Calu3 (cell line): ENCODE measurements at places on chromosomes 5 and 9. TPM values are rescaled to one million over a fixed set of nuclear protein-coding genes. Genes with fewer than 3 reads are reported as not detected.
A peak's percentile ranks its signal among the peaks of the same experiment; 100 is the strongest.

GRCh38 chr9:31089549-31090221 lies 1294.8 kb upstream of the ACO1 start:
- H3K4me3 ChIP-seq: no peak overlapping the region
- H3K27me3 ChIP-seq: no peaks in the 10 kb centered on the region
- H3K4me1 ChIP-seq: peaks cover 11% of the 10 kb centered on the region
- no peaks in the 10 kb centered on the region for H3K36me3 ChIP-seq

DNA sequence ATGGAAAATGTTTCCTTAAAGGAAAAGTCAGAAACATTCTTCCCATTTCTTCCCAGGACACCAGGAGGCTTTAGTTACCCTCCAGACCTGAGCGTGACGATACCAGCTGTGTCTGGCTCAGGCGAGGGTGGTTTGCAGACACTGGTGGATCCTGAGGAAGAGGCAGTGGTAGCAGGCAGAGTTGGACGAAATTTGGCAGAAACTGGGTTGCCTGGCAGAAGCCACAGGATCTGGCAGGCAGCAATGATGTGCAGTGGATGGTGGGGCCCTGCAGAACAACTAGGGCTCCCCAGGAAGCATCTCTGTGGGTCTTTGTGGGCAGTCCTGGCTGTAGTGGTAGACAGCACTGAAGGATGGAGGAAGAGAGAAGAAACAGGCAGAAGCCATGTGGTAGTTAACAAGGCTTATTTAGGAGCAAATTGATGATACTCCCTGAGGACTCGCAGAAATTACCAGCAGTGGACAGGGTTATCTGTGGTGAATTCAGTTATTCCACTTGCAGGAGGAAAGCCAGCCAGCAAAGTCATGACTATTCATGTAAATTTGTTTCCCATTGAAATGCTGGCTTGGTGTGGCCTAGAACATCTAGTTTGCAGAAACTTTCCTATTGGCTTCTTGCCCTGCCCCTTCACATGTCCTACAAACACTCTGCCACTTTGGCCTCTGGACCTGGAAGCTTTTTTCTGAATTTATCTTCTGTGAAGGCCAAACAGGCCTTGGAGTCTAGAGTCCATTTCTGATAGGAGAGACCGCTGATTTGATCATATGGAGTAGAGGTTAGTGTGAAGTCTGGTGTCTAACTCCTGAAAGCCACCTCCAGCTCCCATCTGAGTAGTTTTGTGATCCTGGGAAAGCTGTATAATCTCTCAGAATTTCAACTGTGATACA lies 212.0 kb downstream of the DMRT2 start:
- no peak overlapping the region for H3K27ac ChIP-seq
- H3K4me3 ChIP-seq: no peak overlapping the region
- H3K27me3 ChIP-seq: no peaks in the 10 kb centered on the region
- H3K4me1 ChIP-seq: no peaks in the 10 kb centered on the region
- no peaks in the 10 kb centered on the region for H3K36me3 ChIP-seq

- H3K27ac ChIP-seq: no peak overlapping the region
- H3K36me3 ChIP-seq: no peaks in the 10 kb centered on the region
- H3K4me1 ChIP-seq: no peaks in the 10 kb centered on the region
- no peaks in the 10 kb centered on the region for H3K27me3 ChIP-seq
- no peak overlapping the region for H3K4me3 ChIP-seq
These were observed 568.0 kb downstream of the ANXA1 start for GRCh38 chr9:73719660-73720059.

Gene MLANA
- not detected in 2 replicates for total RNA-seq

Gene FAM200C
- 6.5 and 7.5 TPM in 2 replicates for total RNA-seq

DNA sequence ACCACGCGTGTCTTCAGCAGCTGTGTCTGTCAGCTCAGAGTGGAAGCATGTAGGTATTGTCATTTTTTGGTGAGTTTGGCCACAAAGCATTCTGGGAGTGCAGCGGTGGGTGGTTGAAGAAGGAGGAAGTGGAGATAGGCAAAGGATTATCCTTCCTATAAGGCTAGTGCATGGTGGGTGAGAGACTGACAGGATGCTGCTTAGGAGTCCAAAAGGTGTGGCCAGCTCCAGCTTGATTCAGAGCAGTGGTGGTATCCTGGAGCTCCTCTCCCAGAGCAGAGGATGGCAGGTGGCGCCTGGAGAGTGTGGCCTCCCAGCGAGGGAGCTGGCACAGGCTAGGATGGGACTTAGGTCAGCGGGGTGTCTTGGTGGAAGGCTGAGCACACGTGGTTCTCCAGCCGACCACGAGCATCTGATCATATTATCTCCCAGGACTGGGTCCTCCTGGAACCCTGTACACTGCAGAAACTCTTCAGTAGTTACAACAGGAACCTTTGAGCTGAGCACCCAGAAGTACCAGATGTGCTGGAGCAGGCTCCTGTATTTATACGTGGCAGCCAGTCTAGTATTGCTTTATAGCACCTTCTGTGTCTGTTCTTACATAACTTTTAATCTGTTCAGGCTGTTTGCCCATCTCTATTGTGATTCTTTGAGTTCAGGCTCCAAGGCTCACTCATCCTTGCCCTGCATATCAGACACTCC lies 29.6 kb downstream of the MAML1 start:
- H3K4me3 ChIP-seq: no peak overlapping the region
- H3K36me3 ChIP-seq: peaks cover 14% of the 10 kb centered on the region
- no peaks in the 10 kb centered on the region for H3K27me3 ChIP-seq
- no peak overlapping the region for H3K27ac ChIP-seq
- DNase-seq: no peak
- H3K4me1 ChIP-seq: peaks cover 46% of the 10 kb centered on the region

DNA sequence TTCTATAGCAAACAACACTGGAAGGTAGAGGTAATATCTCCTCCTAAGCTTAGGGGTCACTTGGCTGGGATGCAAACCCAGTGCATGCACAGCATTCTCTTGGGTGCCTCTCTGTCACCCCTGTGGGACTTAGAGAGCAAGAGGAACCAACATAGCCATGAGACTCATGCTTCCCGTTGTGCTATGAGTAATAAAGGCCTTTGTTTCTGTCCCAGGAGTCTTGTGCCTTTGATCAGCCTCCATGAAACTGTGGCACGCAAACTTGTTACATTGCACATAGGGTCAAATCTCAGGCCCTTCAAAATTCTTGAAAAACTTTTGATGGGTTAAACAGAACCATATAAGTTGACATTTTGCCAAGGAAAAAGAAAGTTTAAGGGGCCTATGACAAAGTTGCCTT lies 272.8 kb downstream of the TAF11L14 start:
- H3K4me1 ChIP-seq: no peaks in the 10 kb centered on the region
- H3K27ac ChIP-seq: no peak overlapping the region
- H3K4me3 ChIP-seq: no peak overlapping the region
- no peaks in the 10 kb centered on the region for H3K36me3 ChIP-seq
- no peaks in the 10 kb centered on the region for H3K27me3 ChIP-seq

Gene TSLP
- total RNA-seq: 0.20 TPM in 1 of 2 replicates, not detected in the other

Gene CDX1
- not detected in 2 replicates for total RNA-seq

DNA sequence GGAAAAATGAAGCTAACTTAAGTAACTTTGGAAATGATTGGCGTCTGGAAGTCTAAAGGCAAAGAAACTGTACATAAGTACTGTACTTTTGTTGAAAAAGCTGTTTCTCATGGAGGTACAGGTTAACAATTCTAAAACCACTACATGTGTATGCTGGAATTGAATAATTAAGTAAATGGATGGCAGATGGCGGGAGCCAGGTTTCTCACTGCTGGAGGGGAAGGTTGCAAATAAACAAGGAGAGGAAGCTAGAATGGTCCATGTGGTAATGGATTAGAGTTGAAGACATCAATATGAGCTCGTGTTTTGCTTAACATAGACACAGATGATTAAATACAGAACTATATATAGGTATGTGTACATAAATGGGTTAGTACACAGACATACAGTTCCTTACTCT lies 43.2 kb upstream of the ASTN2 start:
- no peaks in the 10 kb centered on the region for H3K27me3 ChIP-seq
- H3K27ac ChIP-seq: no peak overlapping the region
- no peaks in the 10 kb centered on the region for H3K36me3 ChIP-seq

Gene SLC35D2
- 20.1 and 21.6 TPM in 2 replicates for total RNA-seq

DNA sequence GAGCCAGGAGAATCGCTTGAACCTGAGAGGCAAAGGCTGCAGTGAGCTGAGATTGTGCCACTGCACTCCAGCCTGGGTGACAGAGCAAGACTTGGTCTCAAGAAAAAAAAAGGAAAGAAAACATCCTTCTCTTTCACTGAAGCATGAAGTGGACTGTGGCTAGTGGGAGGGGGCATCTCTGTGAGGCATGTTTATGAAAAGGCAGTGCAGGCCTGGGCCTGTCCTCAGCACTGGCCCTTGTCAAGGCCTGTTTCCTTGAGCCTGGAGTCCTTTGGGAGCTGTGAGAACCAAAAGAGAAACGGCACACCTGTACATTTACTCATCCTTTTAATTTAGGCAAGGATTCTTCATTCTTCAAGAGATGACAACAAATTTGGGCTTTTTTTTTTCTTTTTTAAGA lies 18.3 kb upstream of the FUBP3 start:
- H3K4me3 ChIP-seq: no peak overlapping the region
- no peak overlapping the region for H3K27ac ChIP-seq
- H3K27me3 ChIP-seq: peaks cover 23% of the 10 kb centered on the region
- DNase-seq: no peak

- no peaks in the 10 kb centered on the region for H3K27me3 ChIP-seq
- H3K36me3 ChIP-seq: no peaks in the 10 kb centered on the region
- H3K4me3 ChIP-seq: no peak overlapping the region
- H3K4me1 ChIP-seq: peaks cover 18% of the 10 kb centered on the region
- no peak overlapping the region for H3K27ac ChIP-seq
These were observed 134.9 kb upstream of the CHD1 start for GRCh38 chr5:99063737-99064136.

Gene PIGO
- 31.9 and 32.0 TPM in 2 replicates for total RNA-seq

DNA sequence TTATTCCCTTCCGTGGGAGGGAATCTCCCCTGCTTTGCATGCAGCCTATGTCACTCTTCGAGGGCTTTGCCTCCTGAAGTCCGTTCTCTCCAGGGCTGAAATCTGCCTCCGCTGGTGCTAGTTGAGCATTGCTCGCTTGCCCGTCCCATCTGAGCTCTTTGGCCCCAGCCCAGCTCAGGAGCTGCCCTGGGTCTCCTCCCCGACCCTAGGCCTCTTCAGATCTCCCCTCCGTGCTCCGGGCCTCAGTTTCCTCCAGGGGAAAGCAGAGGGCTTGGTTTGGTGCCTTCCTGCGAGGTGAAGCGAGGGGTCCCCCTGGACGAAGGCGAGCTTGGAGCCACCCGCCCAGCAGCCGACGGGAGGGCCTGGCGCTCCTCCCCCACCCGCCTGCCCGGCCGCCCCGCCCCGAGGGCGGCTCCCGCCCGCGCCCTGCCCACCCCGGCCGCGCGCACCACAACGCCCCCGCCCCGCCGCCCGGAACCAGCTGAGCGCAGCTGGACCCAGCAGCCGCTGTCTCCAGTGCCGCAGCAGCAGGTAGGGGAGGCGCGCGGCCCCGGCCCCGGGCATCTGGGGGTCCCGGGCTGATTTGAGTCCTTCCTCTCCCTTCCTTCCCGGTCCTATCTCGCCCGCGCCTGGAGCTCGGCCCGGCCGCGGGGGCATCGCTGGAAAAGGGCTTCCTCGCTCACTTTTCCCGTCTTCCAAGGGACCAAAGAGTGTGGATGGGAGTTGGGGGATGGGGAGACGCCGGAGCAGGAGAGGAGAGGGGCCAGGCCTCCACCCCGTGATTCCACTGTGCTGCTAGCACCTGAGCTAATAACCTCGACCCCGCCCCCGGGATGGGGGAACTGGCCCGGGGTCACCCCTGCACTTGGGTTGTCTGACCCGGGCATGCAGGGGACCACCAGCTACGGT lies at the start of gene GSN:
Gene GSN (plus strand): TSS at position 474 of the 909 bp plus-strand sequence. CDS start 33,810 bp downstream, outside the sequence.
- H3K4me1 ChIP-seq: peaks cover 15% of the 10 kb centered on the region
- H3K27ac ChIP-seq: peak within 1 kb of the TSS; percentile 61
- H3K4me3 ChIP-seq: peak within 1 kb of the TSS; percentile 81
- H3K36me3 ChIP-seq: peaks cover 29% of the 10 kb centered on the region
- peak; percentile 69 for DNase-seq
- H3K27me3 ChIP-seq: no peaks in the 10 kb centered on the region

DNA sequence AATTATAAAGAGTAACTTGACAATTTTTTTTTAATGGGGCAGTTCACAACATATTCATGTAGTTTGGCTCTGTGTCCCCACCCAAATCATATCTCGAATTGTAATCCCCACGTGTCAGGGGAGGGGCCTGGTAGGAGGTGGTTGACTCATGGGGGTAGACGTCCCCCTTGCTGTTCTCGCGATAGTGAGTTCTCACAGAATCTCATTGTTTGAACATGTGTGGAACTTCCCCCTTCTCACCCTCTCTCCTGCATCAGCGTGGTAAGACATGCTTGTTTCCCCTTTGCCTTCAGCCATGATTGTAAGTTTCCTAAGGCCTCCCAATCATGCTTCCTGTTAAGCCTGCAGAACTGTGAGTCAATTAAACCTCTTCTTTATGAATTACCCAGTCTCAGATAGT lies 40.7 kb downstream of the FBXW11 start:
- no peaks in the 10 kb centered on the region for H3K27me3 ChIP-seq
- no peaks in the 10 kb centered on the region for H3K36me3 ChIP-seq
- peaks cover 41% of the 10 kb centered on the region for H3K4me1 ChIP-seq
- no peak for DNase-seq
- H3K27ac ChIP-seq: no peak overlapping the region
- H3K4me3 ChIP-seq: no peak overlapping the region

- no peaks in the 10 kb centered on the region for H3K36me3 ChIP-seq
- H3K27ac ChIP-seq: no peak overlapping the region
- peaks cover 9% of the 10 kb centered on the region for H3K4me1 ChIP-seq
- H3K27me3 ChIP-seq: peaks cover 32% of the 10 kb centered on the region
- DNase-seq: peak; percentile 76
These were observed 1.5 kb upstream of the OLFM1 start for GRCh38 chr9:135085830-135086546.

Gene FOXD4L3
- 0.95 and 1.2 TPM in 2 replicates for total RNA-seq

GRCh38 chr5:59116231-59116865 lies 533.5 kb downstream of the RAB3C start:
- DNase-seq: no peak
- no peaks in the 10 kb centered on the region for H3K27me3 ChIP-seq
- H3K4me3 ChIP-seq: no peak overlapping the region
- H3K27ac ChIP-seq: no peak overlapping the region

DNA sequence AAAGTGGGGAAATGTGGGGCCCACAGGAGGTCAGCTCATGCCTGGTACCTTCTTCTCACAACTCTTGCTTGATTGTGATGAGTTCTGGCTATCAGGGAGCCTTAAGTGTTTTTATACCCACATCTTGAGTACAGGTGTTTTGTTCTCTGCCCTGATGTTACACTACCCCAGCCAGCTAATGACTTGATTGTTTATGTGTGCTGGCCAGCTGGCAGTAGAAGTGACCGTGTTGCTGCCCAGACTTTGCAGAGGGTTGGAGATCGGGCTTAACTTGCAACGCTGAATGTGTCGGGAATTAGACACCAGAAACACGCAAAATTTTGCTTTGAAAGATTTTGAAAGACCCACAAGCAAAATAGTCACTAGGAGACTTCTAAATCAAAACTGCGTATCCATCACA lies 16.9 kb upstream of the ZDHHC11B start:
- peaks cover 5% of the 10 kb centered on the region for H3K36me3 ChIP-seq
- no peak overlapping the region for H3K4me3 ChIP-seq
- H3K27ac ChIP-seq: no peak overlapping the region
- H3K27me3 ChIP-seq: peaks cover 16% of the 10 kb centered on the region
- no peaks in the 10 kb centered on the region for H3K4me1 ChIP-seq

DNA sequence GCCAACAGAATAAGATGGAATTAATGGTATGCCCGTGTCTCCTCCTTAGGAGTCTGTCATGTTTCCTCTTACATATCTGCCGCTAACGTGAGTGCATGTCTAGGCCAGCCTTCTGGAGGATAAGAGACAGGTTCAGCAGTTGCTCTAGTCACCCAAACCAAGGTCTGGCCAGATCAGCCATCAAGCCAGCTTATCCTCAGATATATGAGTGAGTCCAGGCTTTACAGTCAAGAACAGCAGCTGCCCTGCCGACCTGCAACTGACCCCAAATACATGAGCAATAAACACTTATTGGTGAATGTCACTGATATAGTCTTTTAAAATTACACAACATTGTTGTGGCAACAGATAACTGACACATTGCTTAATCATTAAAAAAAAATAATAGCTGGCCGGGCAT lies 123.5 kb downstream of the TSSK1B start:
- H3K4me1 ChIP-seq: peaks cover 17% of the 10 kb centered on the region
- H3K27me3 ChIP-seq: no peaks in the 10 kb centered on the region
- no peaks in the 10 kb centered on the region for H3K36me3 ChIP-seq
- H3K27ac ChIP-seq: no peak overlapping the region
